CMK (cell line): ENCODE measurements at places on chromosomes 7 and 10.

DNA sequence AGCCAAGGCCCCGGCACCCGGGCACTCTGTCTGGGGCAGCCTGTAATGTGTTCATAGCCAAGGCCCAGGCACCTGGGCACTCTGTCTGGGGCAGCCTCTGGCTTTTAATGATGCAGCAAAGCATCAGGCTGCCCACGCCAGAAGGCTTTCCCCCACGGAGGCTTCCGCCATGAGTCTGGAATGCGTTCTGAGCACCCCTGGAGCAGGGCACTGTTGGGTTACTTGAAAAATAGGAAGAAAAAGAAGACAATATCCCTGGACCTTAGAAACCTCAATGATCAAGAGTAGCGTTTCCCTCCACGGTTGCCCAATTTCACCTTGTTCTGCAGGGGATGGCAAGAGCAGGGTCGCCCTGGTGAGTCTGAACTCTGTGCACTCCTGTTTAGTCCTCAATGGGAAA lies 565.0 kb downstream of the PTPRN2 start:
- no peak for DNase-seq

- no peak for DNase-seq
Observed at GRCh38 chr7:70596598-70596913, 535.4 kb upstream of the GALNT17 start.

DNA sequence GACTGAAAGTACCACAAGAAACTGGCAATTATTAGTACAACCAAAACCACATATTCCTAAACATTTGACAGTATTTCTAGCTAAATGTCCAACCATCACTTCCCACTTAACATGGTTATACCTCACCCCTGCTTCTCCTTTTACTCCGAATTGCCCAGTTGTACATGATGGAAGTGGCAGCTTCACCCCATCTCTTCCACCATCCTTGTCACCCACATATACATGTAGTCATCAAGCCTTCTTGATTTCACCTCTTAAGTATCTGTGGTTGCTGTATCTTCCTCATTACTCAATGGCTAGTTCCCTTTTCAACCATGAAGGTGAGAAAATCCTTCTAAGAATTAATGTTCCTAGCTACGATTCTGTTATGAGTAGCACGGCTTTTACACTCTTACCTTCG lies 388.2 kb downstream of the CALN1 start:
- DNase-seq = no peak

DNA sequence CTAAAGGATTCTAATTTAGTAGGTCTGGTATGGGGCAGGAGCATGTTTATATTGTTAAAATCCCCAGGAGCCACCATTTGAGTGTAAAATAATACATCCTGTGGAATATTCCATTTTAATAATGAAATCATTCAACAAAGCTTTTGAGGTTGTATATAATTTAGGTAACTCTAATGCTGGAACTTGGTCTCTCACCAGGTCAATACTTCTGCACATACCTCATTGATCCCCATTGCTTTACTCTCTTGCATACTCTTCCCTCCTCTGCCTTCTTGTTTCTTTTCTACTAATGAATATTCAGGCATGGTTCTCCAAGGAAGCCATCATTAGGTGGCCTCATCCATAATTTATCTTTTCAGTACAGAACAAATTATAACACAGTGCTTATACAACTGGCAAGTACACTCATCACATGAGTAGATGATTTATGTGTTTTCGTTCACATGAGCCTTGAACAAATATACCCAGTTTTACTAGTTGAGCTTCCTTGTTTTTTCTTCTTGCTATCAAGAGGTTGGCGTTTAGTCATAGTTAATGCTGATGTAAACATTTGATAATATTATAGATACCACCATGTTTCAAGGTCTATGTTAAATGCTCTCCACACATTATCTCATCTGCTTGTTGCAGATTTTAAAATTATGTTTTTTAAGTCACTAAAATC lies 7.2 kb downstream of the PALS2 start:
- DNase-seq = no peak

- no peak for DNase-seq
Observed at GRCh38 chr7:31304446-31304845, 36.1 kb downstream of the NEUROD6 start.

- no peak for DNase-seq
Observed at GRCh38 chr7:142855756-142856564, 1.1 kb downstream of the EPHB6 start.

- no peak for DNase-seq
Observed at GRCh38 chr7:22181663-22182062, 175.3 kb downstream of the RAPGEF5 start.

- DNase-seq = no peak
Observed at GRCh38 chr7:137846827-137847567, at the start of gene DGKI. Gene DGKI (minus strand): TSS chr7:137846974.

DNA sequence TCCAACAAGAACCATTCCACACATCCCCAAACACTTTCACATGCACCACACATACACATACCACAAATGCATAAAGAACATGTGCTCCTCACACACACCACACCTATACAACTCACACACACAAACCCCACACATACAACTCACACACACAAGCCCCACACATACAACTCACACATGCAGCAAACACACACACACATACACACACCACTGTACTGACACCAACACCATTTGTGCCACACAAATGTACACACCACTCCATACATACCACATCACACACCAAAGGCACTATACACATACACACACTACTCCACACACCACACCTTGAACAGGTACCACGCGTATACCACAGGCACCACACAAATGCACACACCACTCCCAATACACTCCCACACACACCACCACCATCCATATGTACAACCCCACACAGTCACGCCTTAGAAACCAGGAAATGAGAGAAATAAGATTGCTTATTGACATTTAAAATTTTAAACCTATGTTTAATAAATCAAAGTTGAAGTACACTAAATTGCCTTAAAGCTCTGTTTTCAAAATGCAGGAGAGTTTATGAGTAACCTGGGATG lies 107.4 kb downstream of the ARL4A start:
- no peak for DNase-seq

DNA sequence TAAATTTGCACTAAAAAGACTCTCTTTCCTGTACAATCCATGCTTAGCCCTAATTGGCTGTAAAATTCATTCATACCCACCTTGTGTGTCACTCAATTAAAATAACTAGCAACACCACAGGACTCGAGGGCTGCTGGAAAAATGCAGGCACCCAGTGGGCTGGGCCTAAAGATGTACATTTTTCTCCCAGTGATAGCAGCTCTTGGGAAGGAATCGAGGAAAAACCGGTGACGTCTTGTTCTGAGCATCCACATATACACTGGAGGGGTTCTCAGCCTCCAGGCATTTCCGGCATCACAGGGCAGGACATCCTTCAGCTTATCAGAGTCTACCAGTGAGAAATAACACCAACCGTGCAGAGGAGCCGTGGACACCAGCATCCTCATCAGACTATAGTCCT lies 85.8 kb upstream of the PITRM1 start:
- no peak for DNase-seq

DNA sequence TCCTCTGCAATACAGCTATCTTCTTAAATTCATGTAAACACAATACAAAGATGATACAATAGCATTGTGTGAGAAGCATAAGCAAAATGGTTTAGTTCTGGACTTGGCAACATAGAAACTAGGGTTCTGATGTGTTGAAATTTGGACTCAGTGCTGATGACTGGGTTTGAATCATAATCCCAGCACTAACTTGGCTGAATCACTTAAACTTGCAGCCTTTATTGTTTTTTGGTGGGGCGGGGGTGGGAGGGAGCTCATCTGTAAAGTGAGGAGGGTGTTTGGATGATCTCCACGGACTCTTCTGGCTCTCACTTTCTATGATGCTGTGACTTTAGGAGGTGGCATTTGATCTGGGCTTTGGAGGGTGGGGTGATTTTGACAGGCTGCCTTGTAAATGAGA lies 158.2 kb downstream of the WNT2 start:
- DNase-seq = no peak

- DNase-seq = no peak
Observed at GRCh38 chr10:89959433-89960110, 258.2 kb downstream of the KIF20B start.

GRCh38 chr7:47747160-47747559 lies 165.2 kb upstream of the TNS3 start:
- no peak for DNase-seq

GRCh38 chr7:78072201-78072590 lies 273.6 kb downstream of the PHTF2 start:
- no peak for DNase-seq

DNA sequence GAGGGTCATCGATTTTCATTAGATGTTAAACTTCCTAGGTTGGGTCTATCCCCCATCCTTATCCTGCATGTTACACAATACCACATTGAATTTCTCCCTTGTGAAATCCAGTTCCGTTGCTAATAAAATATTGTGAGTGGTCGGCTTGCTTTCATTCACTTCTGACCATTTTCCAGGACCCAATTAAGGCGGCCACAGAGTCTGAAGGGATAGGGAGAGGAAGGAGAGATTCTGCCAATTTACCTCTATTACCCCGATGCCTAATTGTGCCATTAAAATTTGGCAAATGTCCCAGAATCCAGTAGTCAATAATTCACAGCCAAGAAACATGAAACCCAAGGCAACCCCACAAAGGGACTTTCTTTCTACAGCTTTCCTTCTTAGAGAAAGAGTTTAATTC lies 129.9 kb downstream of the IPMK start:
- no peak for DNase-seq

DNA sequence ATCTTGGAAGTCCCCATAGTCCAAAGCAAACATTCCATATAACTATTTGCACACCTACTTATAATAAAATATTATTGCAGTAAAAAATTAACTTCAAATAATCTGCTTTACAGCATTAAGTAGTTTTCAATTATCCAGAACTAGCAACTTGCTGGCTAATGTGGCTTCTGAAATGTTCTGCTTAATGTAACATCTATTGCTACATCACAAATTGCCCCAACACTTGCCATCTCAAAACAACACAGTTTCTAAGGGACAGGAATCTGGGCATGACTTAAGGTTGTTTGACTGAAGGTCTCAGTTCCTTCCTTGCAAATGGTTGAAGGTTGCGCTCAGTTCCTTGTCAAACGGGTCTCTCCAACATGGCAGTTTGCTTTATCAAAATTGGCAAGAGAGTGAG lies 378.5 kb upstream of the SEMA3C start:
- no peak for DNase-seq
